ENCODE measurements at places on chromosomes 2 and 18. TPM values are rescaled to one million over a fixed set of nuclear protein-coding genes. Genes with fewer than 3 reads are reported as not detected.

ADGRF3 gene
- not detected for total RNA-seq

NPPC gene
- total RNA-seq: not detected

SERPINB4 gene
- total RNA-seq: not detected

RAX gene
- total RNA-seq: not detected

BUB1 gene
- total RNA-seq: 85.9 TPM

PPM1G gene
- 228 TPM for total RNA-seq

SYT4 gene
- not detected for total RNA-seq

CIB4 gene
- not detected for total RNA-seq

- DNase-seq: no peak
Observed at GRCh38 chr2:178391701-178392100, 59.3 kb downstream of the PRKRA start.

- DNase-seq: peak; percentile 15
Observed at GRCh38 chr2:31765078-31765945, 184.6 kb upstream of the SRD5A2 start.

GRCh38 chr2:239288951-239289511, 111.8 kb downstream of the HDAC4 start:
- no peak for DNase-seq

DNA sequence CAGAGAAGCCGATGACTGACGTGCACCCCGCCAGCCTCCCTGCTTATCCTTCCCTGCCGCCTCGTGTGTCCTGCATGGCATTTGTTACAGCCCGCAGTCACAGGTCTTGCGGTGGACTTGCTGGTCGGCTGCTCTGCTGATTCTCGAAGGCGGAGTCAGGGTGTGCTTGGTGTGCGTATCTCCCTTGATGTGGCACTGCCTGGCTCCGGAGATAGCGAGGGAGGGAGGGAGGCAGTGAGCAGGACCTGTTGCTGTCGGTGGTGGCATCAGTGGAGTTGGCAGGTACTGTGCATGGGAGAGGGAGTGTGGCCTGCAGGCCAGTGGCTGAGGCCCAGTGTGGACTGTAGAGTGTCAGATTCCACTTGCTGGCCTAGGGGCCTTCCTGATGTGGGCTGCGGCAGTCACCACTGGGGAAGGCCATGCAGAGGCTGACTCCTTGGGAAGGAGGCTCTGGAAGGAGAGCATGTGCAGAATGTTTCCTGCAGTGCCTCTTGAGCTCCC, 198.9 kb downstream of the AGAP1 start:
- DNase-seq: no peak

GRCh38 chr2:127535422-127535901, at the start of gene MYO7B:
MYO7B (plus strand) TSS chr2:127535683; CDS start chr2:127559723, 24,040 bp downstream.
- DNase-seq: no peak

DNA sequence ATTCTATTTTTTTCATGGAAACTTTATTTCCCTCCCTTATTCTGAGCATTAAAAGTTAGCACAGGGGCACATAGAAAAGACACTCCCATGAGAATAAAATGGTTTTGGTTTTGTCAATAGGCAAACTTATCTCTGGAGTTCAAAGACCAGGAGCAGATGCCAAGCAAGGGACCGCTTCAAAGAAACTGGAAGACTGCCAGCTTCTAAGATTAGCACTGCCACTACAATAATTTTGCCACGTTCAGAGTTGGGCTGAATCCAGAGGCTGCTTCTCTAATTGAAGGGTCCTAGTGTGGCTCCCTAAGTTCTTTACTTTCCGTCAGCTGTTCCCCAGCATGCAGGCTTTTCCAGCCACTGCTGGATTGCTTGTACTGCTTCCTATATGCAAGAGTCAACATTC, 681.0 kb upstream of the GCFC2 start:
- DNase-seq: no peak

GRCh38 chr18:55328301-55328700, 259.7 kb downstream of the TCF4 start:
- DNase-seq: no peak

DNA sequence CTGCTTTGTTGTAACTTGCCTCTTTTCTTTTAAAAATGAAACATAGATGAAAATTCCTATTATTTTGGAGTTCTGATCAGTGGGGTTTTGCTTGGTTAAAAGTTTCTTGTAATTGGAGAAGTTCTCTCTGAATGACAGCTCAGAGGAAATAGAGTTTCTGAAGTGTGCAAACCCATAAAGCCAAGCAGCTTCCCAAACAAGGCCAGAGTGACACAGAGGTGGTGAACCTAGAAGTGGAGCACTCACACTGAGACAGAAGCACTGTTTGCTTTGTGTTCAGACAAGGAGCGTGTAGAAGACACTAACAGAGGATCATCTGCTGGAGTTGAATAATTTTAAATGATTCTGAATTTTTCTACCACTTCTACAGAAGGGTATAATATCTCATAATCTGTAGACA, 49.2 kb downstream of the FBXO48 start:
- DNase-seq: no peak

DNA sequence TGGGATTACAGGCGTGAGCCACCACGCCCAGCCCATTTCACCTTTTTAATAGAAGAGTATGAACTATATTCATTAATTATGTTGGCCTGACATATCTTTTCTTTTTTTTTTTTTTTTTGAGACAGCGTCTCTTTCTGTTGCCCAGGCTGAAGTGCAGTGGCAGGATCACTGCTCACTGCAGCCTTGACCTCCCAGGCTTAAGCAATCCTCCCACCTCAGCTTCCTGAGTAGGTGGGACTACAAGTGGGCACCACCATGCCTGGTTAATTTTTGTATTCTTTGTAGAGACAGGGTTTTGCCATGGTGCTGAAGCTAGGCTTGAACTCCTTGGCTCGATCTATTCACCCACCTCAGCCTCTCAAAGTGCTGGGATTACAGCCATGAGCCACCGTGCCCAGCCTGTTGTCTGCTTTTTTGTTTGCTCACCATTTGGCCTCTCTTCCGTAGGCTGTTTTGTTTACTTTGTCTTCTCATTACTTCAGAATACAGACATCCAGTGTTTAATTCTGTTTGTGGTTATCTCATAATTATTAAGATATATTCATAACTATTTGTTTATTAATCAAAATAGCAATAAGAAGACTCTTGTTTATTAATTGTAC, 16.3 kb upstream of the CDH2 start:
- no peak for DNase-seq

GRCh38 chr2:40208463-40208862, 243.4 kb downstream of the SLC8A1 start:
- DNase-seq: no peak

GRCh38 chr2:141522048-141522447, 608.8 kb downstream of the LRP1B start:
- no peak for DNase-seq

GRCh38 chr18:70931942-70932814, 643.3 kb downstream of the SOCS6 start:
- DNase-seq: peak; percentile 2

DNA sequence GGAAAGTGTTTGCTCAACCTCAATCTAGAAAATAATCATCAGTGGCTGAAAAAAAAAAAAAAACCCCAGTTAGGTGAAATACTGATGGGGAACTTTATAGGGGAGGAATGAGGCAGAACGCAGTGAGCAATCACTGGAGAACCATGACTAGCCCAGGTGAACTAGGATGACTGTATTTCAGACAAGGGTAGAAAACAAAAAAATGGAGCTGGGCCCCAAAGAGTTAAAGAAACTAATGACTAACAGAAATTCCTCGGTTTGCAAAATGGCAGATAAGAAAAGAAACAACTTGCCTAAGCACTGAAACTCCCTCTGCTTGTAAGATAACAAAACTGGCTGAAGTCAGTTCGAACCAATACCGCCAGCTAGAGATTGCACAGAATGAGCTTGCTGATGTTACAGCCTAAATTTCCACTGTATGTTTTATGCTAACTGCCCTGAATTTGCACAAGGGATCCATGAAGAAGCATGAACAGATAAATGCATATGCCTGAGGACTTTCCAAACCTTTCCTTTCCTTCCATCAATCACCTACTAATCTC, 245.9 kb downstream of the METTL4 start:
- DNase-seq: no peak

DNA sequence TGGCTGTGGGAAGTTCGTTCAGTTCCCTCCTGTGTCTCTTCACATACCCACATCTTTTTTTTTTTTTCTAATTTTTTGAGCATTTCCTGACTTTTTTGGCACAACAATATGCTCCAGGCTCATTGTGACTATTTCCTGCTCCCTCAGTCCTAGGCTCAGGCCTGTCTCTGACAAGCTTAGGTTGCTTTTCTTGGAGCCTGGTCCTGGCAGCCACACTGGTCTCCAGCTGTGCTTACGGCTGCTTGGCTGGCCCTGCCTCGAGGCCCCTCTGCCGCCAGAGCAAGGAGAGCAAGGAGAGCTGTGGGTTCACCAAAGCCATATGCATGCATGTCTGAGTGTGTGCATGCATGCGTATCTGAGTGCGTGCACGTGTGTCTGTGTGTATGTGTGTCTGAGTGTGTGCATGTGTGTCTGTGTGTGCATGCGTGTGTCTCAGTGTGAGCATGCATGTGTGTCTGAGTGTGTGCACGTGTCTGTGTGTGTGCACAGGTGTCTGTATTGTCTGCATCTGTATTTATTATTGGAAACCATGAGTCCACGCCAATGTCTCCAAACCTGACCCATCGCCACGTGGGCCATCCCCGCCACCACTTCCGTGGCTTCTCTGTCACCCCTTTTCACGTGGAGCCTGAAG, 766.1 kb upstream of the SALL3 start:
- DNase-seq: no peak

DNA sequence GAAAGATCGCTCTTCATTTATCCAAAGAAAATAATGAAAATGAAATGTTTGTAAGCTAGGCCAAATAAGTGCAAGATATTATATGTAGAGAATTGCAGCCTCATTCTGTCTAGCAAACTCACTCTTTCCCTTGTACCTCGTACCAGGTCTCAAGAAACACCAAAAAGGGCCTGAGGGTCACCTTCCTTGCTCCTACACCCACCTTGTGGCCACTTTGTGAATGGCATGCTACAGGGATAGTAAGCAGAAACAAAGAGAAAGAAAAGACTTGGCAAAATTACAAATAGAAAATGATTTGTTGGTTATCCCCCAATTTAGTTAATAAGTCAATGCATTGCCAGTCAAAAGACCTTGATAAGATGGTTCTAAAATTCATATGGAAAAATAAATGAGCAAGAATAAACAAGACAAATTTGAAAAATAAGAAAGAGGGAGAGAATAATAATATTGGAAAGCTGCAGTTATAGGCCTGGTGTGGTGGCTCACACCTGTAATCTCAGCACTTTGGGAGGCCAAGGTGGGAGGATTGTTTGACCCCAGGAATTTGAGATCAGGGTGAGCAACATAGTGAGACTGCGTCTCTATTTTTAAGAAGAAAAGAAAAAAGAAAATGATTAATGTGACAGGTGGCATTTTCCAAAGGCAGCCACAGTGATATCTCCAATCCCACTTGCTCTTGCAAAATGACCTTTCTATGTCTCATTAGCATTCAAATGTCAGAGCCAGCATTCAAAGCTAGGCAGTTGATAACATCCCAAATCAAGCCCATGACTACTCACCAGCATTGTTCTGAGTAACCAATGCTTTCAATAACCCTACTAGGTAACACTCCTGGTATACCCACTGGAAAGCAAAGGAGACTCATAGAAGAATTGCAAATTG, 38.8 kb upstream of the BMP10 start:
- no peak for DNase-seq

Measured in epithelial cell of proximal tubule (primary cell).